ENCODE measurements at places on chromosomes 4 and X. TPM values are rescaled to one million over a fixed set of nuclear protein-coding genes. Genes with fewer than 3 reads are reported as not detected.

RRH gene
- not detected for total RNA-seq

- peaks cover 4% of the 10 kb centered on the region for H3K36me3 ChIP-seq
- H3K4me1 ChIP-seq = peaks cover 11% of the 10 kb centered on the region
- peaks cover 1% of the 10 kb centered on the region for H3K27me3 ChIP-seq
- no peak overlapping the region for H3K4me3 ChIP-seq
- H3K27ac ChIP-seq = no peak overlapping the region
- no peak for DNase-seq
These were observed 11.3 kb downstream of the TDO2 start for GRCh38 chr4:155914782-155915181.

DNA sequence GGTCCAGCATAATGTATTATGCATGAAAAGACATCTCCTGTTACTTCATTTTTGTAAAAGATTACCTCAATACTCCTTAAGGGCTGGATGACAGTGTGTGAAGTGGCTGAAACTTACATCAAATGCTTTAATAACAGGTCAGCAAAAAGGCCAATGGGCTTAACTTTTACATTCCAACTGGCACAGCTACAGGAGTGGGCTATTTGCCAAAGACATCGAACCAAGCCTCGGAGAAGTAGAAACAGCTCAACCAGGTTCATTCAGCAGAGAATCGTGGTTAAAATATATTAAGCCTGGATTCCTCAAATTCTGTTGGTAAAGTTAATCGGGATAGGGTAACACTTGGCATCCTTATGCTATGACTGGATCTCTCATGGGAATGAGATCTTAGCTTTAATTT, 639.7 kb downstream of the TRIML1 start:
- DNase-seq = no peak
- no peak overlapping the region for H3K4me3 ChIP-seq
- H3K4me1 ChIP-seq = no peaks in the 10 kb centered on the region
- no peaks in the 10 kb centered on the region for H3K27me3 ChIP-seq
- H3K36me3 ChIP-seq = no peaks in the 10 kb centered on the region

- H3K27me3 ChIP-seq = no peaks in the 10 kb centered on the region
- DNase-seq = no peak
- H3K36me3 ChIP-seq = no peaks in the 10 kb centered on the region
These were observed 19.4 kb downstream of the GABRA2 start for GRCh38 chr4:46370531-46370930.

IL15 gene
- 3.3 TPM for total RNA-seq

- H3K36me3 ChIP-seq = no peaks in the 10 kb centered on the region
- H3K4me3 ChIP-seq = no peak overlapping the region
- no peaks in the 10 kb centered on the region for H3K4me1 ChIP-seq
- no peak for DNase-seq
These were observed 63.2 kb upstream of the UGT2B7 start for GRCh38 chr4:69032847-69033638.

GRCh38 chrX:150405576-150405975, 42.5 kb downstream of the MAMLD1 start:
- no peak overlapping the region for H3K4me3 ChIP-seq
- H3K36me3 ChIP-seq = no peaks in the 10 kb centered on the region
- no peak overlapping the region for H3K27ac ChIP-seq
- no peak for DNase-seq

DNA sequence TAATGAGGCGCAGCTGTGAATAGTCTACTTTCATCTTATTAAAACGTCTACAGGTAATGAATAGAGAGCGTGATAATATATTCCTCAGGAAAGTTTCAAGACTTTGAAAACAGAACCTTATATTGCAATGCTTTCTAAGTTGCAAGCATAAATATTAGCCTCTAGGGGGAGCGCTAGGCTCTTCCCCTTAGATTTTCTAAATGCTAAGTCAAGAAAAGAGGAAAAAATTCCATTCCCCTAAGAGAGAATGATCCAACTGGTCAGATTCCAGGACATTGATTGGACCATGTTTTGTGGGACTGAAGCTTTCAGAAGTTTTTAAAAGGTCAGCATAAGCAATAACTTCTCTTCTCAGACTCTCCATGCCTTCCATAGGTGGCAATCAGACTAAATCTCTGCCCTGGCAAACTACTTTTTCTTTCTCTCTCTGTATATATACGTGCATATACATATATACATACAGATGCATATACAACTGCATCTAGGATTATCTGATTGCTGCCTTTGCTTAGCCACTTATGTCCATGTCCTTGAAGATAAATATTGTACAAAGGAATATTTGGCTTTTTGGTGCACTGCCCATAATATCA, 492.9 kb downstream of the INPP4B start:
- no peak for DNase-seq
- H3K27ac ChIP-seq = no peak overlapping the region
- H3K4me1 ChIP-seq = peaks cover 60% of the 10 kb centered on the region
- peak overlapping the region; percentile 36 for H3K4me3 ChIP-seq
- H3K36me3 ChIP-seq = peaks cover 3% of the 10 kb centered on the region

- DNase-seq = no peak
- H3K36me3 ChIP-seq = no peaks in the 10 kb centered on the region
- H3K4me1 ChIP-seq = no peaks in the 10 kb centered on the region
- no peaks in the 10 kb centered on the region for H3K27me3 ChIP-seq
- H3K27ac ChIP-seq = no peak overlapping the region
These were observed 481.8 kb downstream of the GRXCR1 start for GRCh38 chr4:43374216-43374751.

DNA sequence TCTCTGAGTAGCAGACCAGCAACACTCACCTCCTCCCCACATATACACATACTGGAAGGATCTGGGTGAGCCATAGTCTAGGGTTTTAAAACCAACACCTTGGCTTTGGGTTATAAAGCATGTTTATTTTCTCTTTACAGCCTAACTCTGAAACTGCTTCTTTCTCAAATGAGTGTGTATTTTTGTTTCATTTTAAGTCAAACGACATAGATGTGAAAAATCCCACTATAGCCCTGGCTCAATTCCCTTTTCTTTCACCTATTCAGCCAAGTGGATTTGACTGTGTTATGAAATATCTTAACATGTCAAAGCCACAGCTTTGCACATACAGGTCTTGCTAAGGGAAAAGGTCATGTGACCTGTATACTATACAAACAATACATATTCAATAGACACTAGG, 13.8 kb downstream of the NEXMIF start:
- no peak for DNase-seq
- no peaks in the 10 kb centered on the region for H3K27me3 ChIP-seq
- H3K27ac ChIP-seq = no peak overlapping the region
- no peaks in the 10 kb centered on the region for H3K4me1 ChIP-seq
- no peaks in the 10 kb centered on the region for H3K36me3 ChIP-seq

DNA sequence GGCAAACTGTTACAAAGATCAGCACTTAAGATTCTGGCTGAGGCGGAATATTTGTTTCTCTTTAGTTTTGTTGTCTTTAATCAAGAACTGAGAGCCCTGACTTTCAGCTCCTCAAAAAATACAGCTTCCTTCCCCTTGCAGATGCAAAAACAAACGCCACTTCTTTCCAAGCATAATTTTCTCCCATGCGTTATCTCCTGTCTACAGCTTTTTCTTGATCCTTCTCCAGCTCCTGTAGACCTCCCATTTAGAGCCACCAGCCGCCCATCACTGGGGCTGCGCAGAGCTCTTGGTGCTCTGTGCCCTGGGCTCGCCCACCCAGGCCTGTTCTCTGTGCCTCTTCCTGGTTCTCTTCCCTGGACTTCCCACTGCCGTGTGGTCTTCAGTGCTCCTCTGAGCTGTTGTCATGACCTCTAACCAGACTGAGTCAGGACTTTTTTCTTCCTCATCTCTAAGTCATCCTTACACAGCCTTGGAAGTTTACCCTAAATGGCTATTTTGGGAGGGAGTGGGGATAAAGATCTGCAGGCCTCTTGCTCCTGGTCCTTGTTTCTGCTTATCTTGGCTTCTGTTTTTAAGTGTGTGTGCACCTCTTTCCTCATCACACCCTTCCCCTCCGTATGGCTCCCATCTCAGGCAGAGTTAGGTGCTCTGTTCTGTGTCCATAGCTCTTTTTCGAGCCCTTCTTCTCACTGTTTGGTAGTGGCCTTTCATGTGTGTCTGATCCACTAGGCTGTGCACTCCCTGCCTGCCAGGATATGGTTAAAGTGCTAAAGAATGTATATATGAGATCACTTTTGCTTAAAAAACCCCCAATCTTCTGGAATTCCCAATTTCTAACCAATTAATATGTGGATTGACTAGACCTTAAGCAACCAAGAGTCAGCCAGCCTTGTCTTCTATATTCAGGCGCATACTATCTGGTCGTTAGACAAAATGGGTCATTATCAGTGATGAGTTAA, 122.5 kb downstream of the PTTG2 start:
- no peaks in the 10 kb centered on the region for H3K4me1 ChIP-seq
- DNase-seq = no peak
- no peak overlapping the region for H3K27ac ChIP-seq
- H3K36me3 ChIP-seq = peaks cover 18% of the 10 kb centered on the region
- no peaks in the 10 kb centered on the region for H3K27me3 ChIP-seq

- peaks cover 2% of the 10 kb centered on the region for H3K27me3 ChIP-seq
- no peaks in the 10 kb centered on the region for H3K4me1 ChIP-seq
These were observed 78.4 kb downstream of the REPS2 start for GRCh38 chrX:17024886-17025285.

DCAF4L1 gene
- total RNA-seq = 0.22 TPM

GRCh38 chrX:20434986-20435385, 168.3 kb upstream of the RPS6KA3 start:
- DNase-seq = no peak
- H3K4me1 ChIP-seq = peaks cover 34% of the 10 kb centered on the region
- no peaks in the 10 kb centered on the region for H3K27me3 ChIP-seq
- no peak overlapping the region for H3K27ac ChIP-seq

GRCh38 chrX:44731160-44731559, 112.7 kb upstream of the DUSP21 start:
- H3K36me3 ChIP-seq = no peaks in the 10 kb centered on the region
- H3K4me1 ChIP-seq = no peaks in the 10 kb centered on the region
- H3K4me3 ChIP-seq = no peak overlapping the region
- no peaks in the 10 kb centered on the region for H3K27me3 ChIP-seq
- H3K27ac ChIP-seq = no peak overlapping the region

GRCh38 chr4:97646997-97647396, 496.3 kb downstream of the STPG2 start:
- no peak for DNase-seq
- H3K4me1 ChIP-seq = no peaks in the 10 kb centered on the region
- H3K4me3 ChIP-seq = no peak overlapping the region
- H3K27me3 ChIP-seq = no peaks in the 10 kb centered on the region
- H3K36me3 ChIP-seq = no peaks in the 10 kb centered on the region

DNA sequence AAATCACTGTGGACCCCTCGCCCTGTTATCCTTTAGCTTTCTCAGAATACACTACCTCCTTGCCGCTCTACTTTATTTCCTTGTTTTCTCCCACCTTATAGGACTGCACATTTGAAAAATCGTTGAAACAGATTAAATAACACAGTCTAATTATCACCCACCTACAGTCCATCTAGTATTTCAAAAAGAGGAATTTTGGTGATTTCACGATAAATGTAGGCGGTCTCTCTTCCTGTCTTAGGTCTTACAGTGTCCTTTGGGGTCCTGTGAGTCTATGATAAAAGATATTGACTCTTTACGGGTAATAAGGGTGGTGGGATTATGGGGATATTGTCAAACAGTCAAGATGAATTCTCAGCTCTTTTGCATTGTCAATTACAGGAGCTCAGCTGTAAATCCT, 2.4 kb upstream of the TBL1X start:
- peak overlapping the region; percentile 47 for H3K4me3 ChIP-seq
- H3K27me3 ChIP-seq = no peaks in the 10 kb centered on the region
- peak overlapping the region; percentile 85 for H3K27ac ChIP-seq
- no peak for DNase-seq
- H3K36me3 ChIP-seq = no peaks in the 10 kb centered on the region

- H3K4me1 ChIP-seq = no peaks in the 10 kb centered on the region
- no peak overlapping the region for H3K4me3 ChIP-seq
These were observed 14.4 kb upstream of the VCX start for GRCh38 chrX:7828594-7828993.

XAGE2 gene
- not detected for total RNA-seq

DNA sequence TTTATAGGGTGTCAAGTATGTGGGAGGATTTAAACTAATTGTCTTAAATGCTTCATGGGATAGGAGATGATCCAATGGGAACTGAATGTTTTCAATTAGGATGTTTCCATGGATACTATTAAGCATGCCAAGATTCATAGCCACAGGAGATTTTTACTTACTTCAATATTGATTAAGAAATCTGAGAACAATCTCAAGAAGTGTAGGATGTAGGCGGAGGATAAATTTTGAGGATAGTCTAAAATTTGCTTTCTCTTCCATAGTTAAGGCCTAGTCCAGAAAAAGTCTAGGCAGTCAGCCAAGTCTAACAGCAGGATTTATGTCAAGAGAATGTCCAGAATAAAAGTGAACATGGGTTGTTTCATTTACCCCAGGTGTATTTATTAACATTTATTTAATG, 32.8 kb downstream of the REPS2 start:
- peaks cover 3% of the 10 kb centered on the region for H3K27me3 ChIP-seq
- H3K36me3 ChIP-seq = no peaks in the 10 kb centered on the region
- H3K4me1 ChIP-seq = no peaks in the 10 kb centered on the region
- no peak overlapping the region for H3K4me3 ChIP-seq
- no peak overlapping the region for H3K27ac ChIP-seq

- peaks cover 7% of the 10 kb centered on the region for H3K27me3 ChIP-seq
- H3K4me3 ChIP-seq = no peak overlapping the region
- no peaks in the 10 kb centered on the region for H3K4me1 ChIP-seq
- DNase-seq = no peak
- H3K36me3 ChIP-seq = no peaks in the 10 kb centered on the region
- H3K27ac ChIP-seq = no peak overlapping the region
These were observed 113.3 kb downstream of the TRAPPC11 start for GRCh38 chr4:183772361-183772760.

- H3K4me3 ChIP-seq = no peak overlapping the region
- DNase-seq = no peak
- no peaks in the 10 kb centered on the region for H3K4me1 ChIP-seq
- H3K27ac ChIP-seq = no peak overlapping the region
These were observed 93.1 kb downstream of the ANTXR2 start for GRCh38 chr4:79979785-79980437.

DNA sequence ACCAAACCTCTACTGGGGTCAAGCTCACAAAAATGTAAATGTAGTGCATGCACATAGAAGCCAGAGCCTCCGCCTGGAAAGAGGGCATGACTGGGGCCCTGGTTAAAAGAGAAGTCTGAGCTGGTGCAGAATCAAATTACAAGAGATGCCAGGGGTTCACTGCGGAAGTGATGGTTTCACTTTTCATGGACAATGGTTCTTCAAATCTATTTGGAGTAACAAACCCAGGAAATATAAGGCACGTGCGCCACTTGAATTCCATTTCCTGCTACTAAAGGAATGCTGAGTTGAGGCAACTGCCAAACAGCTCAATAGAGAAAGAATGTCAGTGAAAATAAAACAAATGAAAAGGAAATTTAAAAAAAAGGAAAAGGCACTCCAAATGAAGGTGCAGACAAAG, 79.8 kb downstream of the FUNDC1 start:
- H3K27me3 ChIP-seq = no peaks in the 10 kb centered on the region
- no peaks in the 10 kb centered on the region for H3K36me3 ChIP-seq
- H3K4me3 ChIP-seq = no peak overlapping the region
- H3K4me1 ChIP-seq = no peaks in the 10 kb centered on the region
- H3K27ac ChIP-seq = no peak overlapping the region

DNA sequence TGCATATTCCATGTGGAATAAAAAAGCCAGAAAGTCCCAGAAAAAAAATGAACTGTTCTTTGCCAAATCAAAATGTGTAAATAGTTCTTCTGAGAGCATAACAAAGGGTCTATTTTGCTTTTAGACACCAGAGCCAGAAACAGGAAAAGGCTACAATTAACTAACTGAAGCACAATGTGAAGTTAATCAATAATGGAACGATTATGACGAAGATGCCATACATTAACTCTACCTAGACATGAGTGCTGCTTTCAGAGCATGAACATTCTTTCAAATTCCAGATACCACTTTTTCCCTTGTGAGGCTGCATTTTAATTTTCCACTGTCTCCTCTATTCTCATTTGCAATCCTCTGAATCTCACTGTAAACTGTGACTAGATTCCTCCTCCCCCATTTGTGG, 48.7 kb upstream of the PHOX2B start:
- H3K27me3 ChIP-seq = no peaks in the 10 kb centered on the region
- H3K36me3 ChIP-seq = no peaks in the 10 kb centered on the region
- no peak overlapping the region for H3K4me3 ChIP-seq
- DNase-seq = no peak

GRID2 gene
- not detected for total RNA-seq
